Left ventricle myocardium superior (tissue), 1 donor: ENCODE measurements at places on chromosomes 4 and X. TPM values are rescaled to one million over a fixed set of nuclear protein-coding genes. Genes with fewer than 3 reads are reported as not detected.

The FAT4 gene
- total RNA-seq = 6.1 TPM

The LAMP2 gene
- 53.8 TPM for total RNA-seq

The IL13RA2 gene
- total RNA-seq = not detected

The SPANXN5 gene
- total RNA-seq = not detected

The PRAF2 gene
- 6.3 TPM for total RNA-seq

The UTP3 gene
- total RNA-seq = 14.2 TPM

The PF4V1 gene
- total RNA-seq = not detected

The HSFX4 gene
- not detected for total RNA-seq

The SULT1B1 gene
- total RNA-seq = 0.57 TPM

The GLOD5 gene
- total RNA-seq = not detected

The PPARGC1A gene
- 97.2 TPM for total RNA-seq

The REELD1 gene
- not detected for total RNA-seq

The USP51 gene
- 1.5 TPM for total RNA-seq

The ARHGAP36 gene
- not detected for total RNA-seq

The WDR19 gene
- 5.1 TPM for total RNA-seq

The AMER1 gene
- total RNA-seq = 4.4 TPM

The NOX1 gene
- not detected for total RNA-seq

The IL2RG gene
- total RNA-seq = 3.0 TPM

The GASK1B gene
- total RNA-seq = 63.4 TPM

The ASB11 gene
- total RNA-seq = 98.2 TPM

The HAND2 gene
- total RNA-seq = 180 TPM

The TCP11X2 gene
- total RNA-seq = not detected

The GLRA3 gene
- total RNA-seq = not detected

The SNX25 gene
- total RNA-seq = 10.0 TPM

The HEPH gene
- total RNA-seq = 11.8 TPM

The SMIM31 gene
- not detected for total RNA-seq

The GAGE12H gene
- not detected for total RNA-seq

The ZXDB gene
- total RNA-seq = 5.4 TPM

The PCDH18 gene
- total RNA-seq = 3.9 TPM

The ABCB7 gene
- 44.1 TPM for total RNA-seq

The MGAT4D gene
- total RNA-seq = not detected

The CCNQ gene
- total RNA-seq = 42.5 TPM

The TTC29 gene
- total RNA-seq = not detected

The CSAG3 gene
- total RNA-seq = not detected

The TSPAN7 gene
- 20.0 TPM for total RNA-seq

The SPP1 gene
- 2.7 TPM for total RNA-seq

The STARD8 gene
- total RNA-seq = 10.5 TPM

The SHROOM3 gene
- 14.2 TPM for total RNA-seq

The NAA11 gene
- total RNA-seq = not detected

The GPR173 gene
- 0.50 TPM for total RNA-seq

The CORIN gene
- 96.8 TPM for total RNA-seq

The SPACA5 gene
- total RNA-seq = not detected

The RADX gene
- 0.64 TPM for total RNA-seq

The MAPK10 gene
- 3.2 TPM for total RNA-seq

The FRMD7 gene
- total RNA-seq = 0.07 TPM

The WNK3 gene
- total RNA-seq = 0.92 TPM

The SPARCL1 gene
- total RNA-seq = 354 TPM

The PNMA6A gene
- 1.9 TPM for total RNA-seq

The RHOXF1 gene
- not detected for total RNA-seq

The TCEAL2 gene
- total RNA-seq = not detected

The ENAM gene
- total RNA-seq = 1.9 TPM

The GPR101 gene
- not detected for total RNA-seq

The HPGD gene
- 1.1 TPM for total RNA-seq

The NEUROG2 gene
- total RNA-seq = not detected

The RGN gene
- 18.7 TPM for total RNA-seq

The UBE2D3 gene
- total RNA-seq = 279 TPM

The ERAS gene
- total RNA-seq = not detected

The ZNF630 gene
- total RNA-seq = 3.0 TPM

The PDE6B gene
- total RNA-seq = 2.1 TPM

The CT45A2 gene
- total RNA-seq = not detected
